ENCODE measurements at places on chromosomes 16 and 17.

DNA sequence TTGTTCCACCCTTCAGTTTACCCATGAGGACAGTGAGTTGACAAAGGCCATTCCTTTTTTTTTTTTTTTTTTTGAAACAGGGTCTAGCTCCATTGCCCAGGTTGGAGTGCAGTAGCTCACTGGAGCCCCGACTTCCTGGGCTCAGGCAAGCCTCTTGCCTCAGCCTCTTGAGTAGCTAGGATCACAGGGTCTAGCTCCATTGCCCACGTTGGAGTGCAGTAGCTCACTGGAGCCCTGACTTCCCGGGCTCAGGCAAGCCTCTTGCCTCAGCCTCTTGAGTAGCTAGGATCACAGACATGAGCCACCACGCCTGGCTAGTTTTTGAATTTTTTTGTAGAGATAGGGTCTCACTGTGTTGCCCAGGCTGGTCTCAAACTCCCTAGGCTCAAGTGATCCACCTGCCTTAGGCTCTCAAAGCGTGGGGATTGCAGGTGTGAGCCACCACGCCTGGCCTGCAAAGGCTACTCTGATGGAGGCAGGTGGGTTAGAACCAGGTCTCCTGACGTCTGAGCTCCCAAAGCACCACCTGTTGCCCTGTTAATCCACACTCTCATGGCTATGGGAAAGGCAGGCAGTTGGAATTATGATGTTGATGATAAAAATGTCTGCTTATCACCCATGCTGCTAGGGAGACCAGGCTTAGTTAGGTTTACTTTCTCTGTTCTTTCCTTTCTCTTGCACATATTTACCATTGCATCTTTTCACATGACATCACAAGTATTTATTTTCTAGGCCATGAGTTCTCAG, 65.2 kb downstream of the KSR1 start:
- no peak for DNase-seq

DNA sequence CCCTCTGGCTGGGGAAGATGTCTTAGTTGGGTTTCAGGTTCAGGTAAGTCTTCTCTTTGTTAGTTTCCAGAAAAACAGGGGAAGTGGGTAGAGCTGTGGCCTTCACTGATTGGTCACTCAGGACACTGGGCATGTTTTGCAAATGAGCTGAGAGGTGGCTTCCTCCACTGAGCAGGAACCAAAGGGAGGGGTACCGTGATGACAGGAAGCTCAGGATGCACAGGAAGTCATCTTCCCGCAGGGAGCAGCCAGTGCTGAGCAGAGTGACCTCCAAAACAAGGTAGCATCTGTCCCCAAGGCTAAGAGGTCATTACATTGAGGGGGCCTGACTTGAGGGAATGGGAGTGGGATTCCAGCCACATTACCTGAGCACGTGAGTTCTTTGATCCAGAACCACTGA, 5.6 kb downstream of the NT5C start:
- DNase-seq, result no peak

GRCh38 chr17:77802811-77803220, 155.7 kb upstream of the TNRC6C start:
- DNase-seq, result peak; percentile 70

GRCh38 chr17:47821424-47822391, at the start of gene OSBPL7:
Gene OSBPL7, minus strand, starts transcription at chr17:47821794. Its CDS starts 1,516 bp downstream, at chr17:47820278.
- DNase-seq, result peak; percentile 94

- DNase-seq, result peak; percentile 34
Measured at GRCh38 chr17:40015005-40015997, at the start of gene CSF3. Gene CSF3, plus strand, starts transcription at chr17:40015440. Its CDS starts 35 bp downstream, at chr17:40015475.

GRCh38 chr16:81770008-81770407, 9.1 kb upstream of the PLCG2 start:
- DNase-seq, result no peak

DNA sequence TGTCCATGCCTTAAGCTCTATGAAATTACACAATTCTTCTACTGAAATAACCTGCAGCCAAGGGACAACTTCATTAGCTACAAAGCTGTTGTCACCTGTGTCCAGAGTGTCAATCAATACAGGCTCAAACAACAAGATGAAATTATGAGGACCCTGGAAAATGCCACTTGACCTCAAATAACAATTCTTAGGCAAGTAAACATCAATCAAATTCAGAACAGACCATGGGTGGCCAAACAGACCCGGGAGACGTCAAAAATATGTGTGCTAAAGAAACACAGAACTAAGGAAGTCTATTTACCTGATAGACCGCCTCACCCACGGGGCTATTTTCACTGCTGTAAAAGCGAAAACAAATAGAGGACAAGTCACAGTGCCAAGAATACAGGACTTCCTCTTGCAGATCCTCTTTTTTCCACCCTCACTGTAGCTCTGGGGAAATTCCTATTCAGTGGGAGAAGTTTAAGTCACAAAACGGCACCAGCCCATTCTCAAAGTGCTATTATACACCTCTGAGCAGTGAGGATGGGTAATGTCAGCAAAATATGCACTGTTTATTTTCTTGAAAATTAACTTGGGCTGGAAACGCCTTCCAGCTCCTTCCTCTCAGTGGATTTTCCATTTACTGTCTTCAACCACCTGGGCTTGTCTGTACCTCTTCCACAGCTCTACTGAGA, 2.7 kb downstream of the LITAF start:
- DNase-seq, result peak; percentile 88
